Fibroblast of skin of abdomen (primary cell): ENCODE measurements at places on chromosomes 5 and 9.

DNA sequence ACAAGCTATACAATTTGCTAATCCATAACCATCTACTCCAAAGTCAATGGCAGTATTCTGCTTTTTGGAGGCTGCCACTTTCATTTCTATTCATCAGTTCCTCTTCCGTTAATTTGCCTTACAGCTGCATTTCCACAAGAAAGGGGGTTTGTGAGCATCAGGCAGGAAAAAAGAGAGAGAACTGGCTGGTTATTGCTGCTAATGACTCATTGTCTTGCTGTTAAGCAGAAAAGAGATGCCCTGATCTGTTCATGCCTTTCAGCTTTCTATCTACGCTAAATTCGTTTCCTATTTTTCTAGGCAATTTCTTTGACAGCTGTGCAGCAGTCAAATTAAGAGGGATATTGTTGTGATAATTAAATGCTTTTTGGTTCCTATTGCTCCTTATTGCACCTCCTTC is 65.9 kb upstream of the GNAQ start:
- no peak for DNase-seq

DNA sequence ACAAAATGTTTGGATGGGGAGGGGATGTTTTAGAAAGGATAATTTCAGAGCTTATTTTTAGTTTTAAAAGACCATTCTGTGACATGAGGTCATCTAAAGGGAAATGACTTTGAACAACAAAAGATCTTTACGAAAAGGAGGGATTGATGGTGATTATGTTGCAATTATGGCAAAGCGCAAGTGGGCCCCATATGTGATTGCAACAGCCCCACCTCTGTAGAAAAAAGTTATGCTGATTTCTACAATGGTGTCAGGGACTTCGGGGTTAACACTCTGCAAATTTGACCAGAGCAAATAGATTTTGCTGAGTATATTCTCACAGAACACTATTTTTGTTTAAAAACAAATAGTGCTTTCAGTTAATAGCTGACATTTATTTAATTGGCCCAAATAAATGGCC is 312.8 kb downstream of the NSG2 start:
- no peak for DNase-seq

DNA sequence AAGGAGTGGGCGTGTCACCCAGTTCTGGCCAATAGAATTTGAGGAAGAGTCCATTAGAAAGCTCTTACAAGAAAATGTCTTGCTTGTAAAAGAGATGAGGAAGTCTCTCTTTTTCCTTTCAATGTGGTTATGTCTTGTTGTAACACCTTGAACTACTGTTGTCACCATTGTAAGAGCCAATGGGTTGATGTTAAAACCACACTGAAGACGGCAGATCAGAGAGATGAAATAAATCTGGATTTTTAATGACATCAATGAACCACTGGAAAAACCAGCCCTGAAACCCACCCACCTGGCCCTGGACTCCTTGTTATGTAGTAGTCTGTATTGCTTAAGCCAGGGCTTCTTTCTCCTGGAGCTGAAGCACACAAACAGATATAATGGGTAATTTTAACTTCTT is 83.8 kb upstream of the ERCC6L2 start:
- DNase-seq, result no peak

DNA sequence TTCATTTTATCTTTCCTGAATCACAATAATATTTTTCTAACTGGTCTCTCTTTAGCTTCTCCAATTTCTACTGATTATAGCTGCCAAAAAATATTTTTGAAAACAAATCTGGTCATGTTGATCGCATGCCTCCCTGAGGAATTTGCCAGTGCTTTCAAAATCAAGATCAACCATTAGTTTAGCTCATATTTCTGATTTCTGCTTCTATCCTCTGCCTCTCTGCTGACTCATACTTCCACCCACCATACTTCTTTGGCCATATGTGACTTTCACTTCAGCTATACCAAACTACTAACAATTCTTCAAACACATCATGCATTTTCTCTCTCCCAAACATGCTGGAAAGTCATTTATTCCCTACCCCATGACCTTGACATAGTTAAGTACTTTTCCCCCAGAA is 636.5 kb downstream of the TLE1 start:
- DNase-seq, result peak; percentile 44

GRCh38 chr5:149526845-149527590 is 24.2 kb downstream of the CSNK1A1 start:
- DNase-seq, result no peak

- DNase-seq, result no peak
Observed at GRCh38 chr5:110665184-110665726, 61.2 kb downstream of the TMEM232 start.

DNA sequence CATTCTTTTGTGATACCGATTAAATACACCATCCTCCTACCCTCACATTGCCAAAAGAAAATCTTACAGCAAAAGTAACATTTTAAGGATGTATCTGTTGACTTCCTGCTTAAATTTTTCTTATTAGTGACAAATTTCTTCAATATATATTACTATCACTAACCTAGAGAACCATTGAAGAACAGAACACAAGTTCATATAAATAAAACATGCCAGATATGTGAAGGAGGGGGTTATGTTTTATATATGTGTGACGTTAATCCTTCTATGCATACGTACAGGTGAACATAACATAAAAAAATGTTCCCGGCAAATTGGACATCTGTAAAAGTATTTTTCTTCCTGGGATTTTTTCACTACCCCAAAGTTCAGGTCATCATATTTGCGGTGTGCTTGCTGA is at the start of gene OR13F1:
Gene OR13F1, plus strand, starts transcription at position 301 of the 400 bp plus-strand sequence. Its CDS starts 0 bp downstream, at position 301.
- no peak for DNase-seq

GRCh38 chr5:32720300-32720699 is 9.2 kb downstream of the NPR3 start:
- no peak for DNase-seq

DNA sequence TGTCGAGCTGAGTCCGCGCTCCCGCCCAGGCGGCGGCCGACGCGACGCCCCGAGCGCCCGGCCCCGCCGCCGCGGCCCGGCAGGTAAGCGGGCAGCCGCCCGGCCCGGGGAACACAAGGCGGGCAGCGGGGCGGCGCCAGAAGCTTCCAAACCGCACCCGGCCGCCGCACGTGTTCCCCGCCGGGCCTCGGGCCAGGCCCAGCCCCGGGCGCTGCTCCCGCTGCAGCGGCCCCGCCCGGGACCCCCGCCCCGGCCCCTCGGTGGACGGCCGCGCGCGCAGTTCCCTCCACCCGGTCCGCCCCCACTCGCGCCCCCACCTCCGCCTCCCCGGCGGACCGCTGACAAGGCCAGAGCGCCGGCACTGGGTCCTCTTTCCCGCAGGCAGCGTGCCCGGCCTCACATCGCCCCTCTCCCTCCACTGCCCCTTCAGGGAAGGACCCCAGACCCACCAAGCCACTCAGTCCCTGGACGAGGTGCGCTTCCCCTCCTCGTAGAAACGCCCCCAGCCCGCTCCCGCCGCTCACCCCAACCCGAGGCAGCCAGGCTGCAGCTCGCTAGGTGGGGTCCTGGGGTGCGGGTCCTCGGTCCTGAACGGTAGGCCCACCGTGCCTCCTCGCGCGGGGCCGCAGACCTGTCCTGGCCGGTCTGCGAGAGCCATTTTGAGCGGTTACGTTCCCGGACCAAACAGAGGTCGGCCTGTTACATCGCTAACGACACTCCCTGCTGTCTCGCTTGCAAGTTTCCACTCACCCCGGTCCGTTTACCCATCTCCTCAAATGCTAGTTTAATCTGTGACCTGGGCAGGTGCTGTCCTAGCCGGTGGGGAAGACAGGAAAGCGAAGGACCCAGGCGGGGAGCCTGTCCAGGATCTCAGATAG is 475 bp downstream of the WDR5 start:
- DNase-seq, result no peak

GRCh38 chr5:101159006-101159405 is 255.9 kb upstream of the ST8SIA4 start:
- DNase-seq, result no peak

DNA sequence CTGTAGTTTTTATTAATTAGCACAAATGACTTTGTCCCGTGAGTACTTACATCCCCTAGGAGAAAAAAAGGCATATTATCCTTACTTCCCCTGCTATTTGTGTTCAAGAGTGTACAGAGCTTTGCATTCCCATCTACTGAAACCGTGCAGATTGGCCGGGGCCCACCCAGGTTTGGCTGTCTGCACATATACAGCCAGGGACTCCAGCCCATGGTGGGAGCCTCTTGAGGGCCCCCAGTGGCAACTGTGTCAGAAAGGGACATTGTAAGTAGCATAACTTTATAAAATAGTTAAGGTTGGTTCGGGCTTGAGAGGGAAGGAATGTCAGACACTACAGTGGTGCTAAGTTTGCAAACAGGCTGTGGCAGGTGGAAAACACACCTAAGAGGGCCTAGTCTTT is 24.7 kb downstream of the PHF2 start:
- no peak for DNase-seq

DNA sequence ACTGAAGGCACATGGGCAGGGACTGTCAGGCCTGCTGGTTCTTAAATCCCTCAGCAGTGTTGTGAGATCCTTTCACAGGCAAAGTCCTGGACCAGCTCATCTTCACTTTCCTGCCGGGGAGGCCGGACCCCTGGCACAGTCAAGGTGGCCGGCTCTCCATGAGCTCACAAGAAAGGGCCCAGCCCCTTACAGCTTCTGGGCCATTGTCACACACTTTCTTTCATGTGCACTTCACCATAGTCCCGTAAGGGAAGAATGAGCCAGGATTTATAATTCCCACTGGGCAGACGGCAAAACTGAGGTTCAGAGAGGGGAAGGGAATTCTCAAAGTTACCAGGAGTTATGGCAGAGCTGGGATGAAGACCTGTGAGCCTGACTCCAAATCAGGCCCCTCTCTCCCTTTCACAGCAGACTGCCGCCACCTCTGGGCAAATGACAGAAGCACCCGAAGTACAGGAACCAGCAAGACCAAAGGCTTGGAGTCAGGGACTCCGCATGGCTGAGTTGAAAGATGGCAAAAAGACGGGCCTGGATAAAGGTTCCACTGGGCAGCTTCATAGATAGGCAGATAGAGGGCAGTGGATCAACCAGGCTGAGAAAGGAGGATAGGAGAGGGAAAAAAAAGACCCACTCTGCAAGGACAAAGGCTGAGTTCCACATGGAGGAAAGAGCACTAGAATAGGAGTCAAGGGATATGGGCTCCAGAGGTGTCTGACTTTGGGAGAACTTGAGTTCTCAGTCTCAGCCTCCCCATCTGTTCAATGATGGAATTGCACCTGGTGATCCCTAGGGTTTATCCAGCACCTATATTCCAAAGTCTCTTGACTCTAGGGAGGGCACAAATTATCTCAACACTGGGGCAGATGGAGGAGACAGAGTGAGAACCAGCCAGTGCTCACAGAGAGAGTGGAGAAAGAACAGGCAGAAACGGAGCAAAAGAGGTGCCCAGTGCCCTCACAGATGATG is 128.7 kb downstream of the PAX5 start:
- DNase-seq, result no peak

DNA sequence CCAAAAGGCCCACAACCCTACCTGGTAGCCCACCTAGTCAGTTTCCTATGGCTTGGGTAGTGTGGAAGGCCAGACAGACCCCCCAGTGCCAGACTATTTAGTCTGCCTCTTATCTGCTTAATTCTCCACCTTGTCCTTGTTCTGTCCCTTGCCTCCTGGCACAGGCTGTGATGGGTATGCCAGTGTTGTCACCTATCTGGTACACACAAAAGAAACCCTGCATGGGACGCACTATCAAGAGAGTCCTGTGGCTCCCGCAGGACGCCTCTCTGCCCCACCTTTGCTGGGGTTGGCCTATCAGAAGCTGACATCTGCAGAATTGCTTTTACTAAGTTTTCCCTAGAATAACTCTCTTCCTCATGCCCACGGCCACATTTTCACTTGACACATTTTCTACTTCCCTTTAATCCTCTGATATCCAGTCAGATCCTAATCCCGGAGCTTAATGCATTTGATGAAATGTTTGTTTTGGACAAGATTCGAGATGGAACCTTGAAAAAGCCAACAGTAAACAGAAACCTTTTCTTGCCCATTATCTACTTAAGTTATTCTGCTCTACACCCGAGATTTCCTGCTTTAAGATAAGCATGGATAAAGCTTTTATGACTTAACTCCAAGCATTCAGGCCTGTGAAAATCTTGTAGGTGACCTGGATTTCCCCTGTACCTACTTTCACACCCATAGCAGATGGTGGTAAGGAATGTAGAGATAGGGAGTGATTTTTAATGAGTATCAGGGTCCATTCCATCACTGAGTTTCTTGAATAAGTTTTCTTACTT is 468.5 kb downstream of the ZNF608 start:
- DNase-seq, result no peak

- no peak for DNase-seq
Observed at GRCh38 chr9:133472277-133472645, 6.6 kb downstream of the SLC2A6 start.

- peak; percentile 92 for DNase-seq
Observed at GRCh38 chr5:54063817-54064216, 246.6 kb downstream of the ARL15 start.

GRCh38 chr9:69249337-69249736 is 75.3 kb downstream of the TJP2 start:
- no peak for DNase-seq

DNA sequence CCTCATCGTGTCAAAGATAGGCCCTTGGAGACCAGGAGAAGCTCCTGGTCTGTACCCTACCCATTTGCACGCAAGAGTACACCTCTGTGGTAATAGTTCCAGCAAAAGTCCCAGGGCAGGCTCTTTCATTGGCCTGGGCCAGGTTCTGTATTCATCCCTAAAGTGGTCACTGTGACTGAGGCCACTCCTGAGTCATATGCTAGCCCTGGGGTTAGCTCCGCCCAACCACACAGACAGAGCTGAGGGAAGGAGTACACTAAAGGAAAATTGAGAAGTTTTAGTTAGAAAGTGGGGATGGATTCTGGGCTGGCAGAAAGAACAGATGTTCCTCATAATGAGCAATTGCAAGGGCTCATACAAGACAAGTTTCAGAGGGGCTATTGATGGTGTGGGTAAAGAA is 206.7 kb downstream of the ARHGAP26 start:
- DNase-seq, result no peak

DNA sequence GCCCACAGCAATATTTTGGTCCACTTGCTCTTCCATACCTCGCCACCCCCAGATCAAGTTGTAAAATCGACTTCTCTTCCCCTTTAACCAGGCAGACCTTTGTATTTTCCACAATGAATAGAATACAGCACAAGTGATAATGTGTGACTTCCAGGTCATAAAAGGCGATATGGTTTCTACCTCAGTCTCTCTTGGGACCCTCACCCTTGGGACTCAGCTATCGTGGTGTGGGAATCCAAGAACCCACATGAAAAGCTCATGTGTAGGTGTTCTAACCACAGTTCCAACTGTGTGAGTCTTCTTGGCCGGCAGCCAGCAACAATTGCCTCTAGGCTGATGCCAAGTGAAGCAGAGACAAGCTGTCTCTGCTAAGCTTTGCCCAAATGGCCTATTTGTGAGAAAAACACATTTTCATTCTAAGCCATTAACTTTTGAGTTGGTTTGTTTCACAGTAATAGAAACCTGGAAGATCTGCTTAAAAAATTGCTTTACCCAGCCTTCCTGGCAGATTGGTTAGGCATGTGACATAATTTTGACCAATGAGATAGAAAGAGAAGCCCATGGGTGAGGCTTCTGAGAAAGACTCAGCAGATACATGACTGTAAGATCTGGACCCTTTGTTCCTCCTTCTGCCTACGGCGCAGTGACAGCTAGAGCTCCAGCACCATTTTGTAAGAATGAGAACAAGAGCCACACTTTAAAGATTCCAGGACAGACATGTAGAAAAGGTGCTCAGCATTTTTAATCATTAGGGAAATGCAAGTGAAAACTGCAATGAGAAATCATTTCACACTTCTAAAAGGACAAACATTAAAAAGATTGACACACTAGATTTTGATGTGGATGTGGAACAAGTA is 18.3 kb upstream of the MLLT3 start:
- DNase-seq, result no peak

- peak; percentile 28 for DNase-seq
Observed at GRCh38 chr5:127909066-127909465, 174.5 kb upstream of the SLC12A2 start.
